ENCODE measurements at places on chromosomes 12 and 14. TPM values are rescaled to one million over a fixed set of nuclear protein-coding genes. Genes with fewer than 3 reads are reported as not detected.

GZMB gene
- not detected for total RNA-seq

KCNH3 gene
- 29.2 TPM for total RNA-seq

FAM90A1 gene
- total RNA-seq, result not detected

KRT6B gene
- total RNA-seq, result not detected

- DNase-seq, result no peak
These were observed 51.3 kb downstream of the SOX5 start for GRCh38 chr12:23898121-23898520.

DNA sequence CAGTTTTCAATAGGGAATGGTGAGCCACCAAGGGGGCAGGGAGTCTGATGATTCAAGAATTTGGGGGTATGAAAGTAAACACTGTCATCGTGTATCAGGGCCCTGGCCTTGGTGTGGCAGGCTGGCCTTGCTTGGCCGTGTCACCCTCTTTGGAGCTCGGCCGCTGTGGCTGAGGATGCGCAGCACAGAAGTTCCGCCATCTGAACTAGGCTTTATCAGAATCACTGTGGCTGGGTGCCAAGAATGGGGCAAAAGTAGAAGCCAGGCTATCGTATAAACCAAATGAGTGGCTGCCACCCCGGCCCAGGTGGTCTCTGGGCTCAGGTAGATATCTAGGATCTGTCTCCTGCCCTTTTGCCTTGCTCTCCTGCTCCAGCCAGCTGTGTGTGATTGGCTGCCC lies 137.4 kb downstream of the PAPOLA start:
- DNase-seq, result no peak

Measured in progenitor cell of endocrine pancreas (in vitro differentiated cells).